M059J (cell line): ENCODE measurements at places on chromosomes 4 and X.

DNA sequence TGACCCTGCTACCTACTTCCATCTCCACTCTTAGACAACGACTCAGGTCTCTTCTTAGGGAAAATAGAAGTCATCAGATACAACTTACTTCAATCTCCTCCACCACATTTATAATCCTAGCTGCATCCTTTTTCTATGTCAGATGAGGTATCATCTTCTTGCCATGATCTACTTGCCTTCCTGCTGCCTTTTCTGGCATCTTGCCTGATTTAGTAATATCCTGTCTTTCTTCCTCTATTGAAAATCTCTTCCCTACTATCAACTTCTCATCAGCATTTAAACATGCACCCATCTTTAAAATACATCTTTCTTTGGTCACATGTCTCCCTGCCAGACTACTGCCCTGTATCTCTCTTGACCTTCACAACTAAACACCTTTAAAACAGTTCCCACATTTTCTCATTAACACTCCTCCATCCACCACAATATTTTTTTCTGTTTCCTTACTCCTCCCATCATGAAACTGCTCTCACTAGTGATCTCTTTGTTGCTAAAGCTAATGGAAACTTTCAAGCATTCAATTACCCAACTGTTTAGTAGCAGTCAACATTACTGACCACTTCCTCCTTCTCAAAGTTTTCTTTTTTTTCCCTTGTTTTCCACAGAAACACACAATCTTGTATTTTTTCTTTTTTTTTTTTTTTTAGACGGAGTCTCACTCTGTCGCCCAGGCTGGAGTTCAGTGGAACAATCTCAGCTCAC, 100.8 kb upstream of the CXorf66 start:
- no peak for DNase-seq

GRCh38 chrX:47214435-47215077, 3.9 kb upstream of the CDK16 start:
- no peak for DNase-seq

- DNase-seq: no peak
Observed at GRCh38 chr4:19993242-19993641, 258.5 kb upstream of the SLIT2 start.

DNA sequence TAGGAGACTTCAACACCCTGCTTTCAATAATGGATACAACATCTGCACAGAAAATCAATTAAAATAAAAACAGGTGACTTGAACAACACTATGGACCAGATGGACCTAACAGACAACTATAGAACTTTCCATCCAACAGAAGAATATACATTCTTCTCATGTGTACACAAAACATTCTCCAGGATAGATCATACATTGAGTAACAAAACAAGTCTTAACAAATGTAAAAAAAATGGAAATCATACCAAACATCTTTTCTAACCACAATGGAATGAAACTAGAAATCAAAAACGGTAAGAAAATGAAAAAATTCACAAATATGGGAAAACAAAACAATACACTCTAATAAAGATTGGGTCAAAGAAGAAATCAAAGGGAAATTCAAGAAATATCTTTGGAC, 24.7 kb downstream of the CYP2U1 start:
- DNase-seq: no peak

- no peak for DNase-seq
Observed at GRCh38 chr4:5894266-5894665, 1.4 kb upstream of the CRMP1 start.

DNA sequence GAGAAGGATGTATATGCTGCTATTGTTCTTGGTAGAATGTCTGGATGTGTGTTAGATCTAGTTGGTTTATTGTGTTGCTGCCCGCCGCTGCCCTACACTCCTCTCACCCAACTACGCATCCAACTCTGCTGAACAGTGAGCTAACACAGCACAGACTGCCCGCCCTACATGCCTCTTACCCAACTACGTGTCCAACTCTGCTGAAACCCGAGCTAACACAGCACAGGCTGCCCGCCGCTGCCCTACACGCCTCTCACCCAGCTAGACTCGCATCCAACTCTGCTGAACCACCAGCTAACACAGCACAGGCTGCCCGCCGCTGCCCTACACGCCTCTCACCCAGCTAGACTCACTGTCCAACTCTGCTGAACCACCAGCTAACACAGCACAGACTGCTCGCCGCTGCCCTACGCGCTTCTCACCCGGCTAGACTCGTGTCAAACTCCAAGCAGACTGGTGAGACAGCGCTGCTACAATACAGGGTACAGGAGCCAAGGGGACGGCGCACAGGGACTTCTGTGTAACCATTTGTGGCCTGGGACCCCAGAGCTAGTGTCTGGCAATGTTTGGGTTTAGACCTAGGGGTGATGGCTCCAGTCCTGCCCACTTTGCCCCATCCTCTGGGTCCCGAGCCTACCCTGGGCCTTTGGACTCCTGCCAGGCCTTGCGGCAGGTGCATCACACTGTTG, 11.6 kb upstream of the CTBP1 start:
- no peak for DNase-seq

GRCh38 chr4:143586080-143586479, 72.6 kb downstream of the SMARCA5 start:
- peak; percentile 24 for DNase-seq

DNA sequence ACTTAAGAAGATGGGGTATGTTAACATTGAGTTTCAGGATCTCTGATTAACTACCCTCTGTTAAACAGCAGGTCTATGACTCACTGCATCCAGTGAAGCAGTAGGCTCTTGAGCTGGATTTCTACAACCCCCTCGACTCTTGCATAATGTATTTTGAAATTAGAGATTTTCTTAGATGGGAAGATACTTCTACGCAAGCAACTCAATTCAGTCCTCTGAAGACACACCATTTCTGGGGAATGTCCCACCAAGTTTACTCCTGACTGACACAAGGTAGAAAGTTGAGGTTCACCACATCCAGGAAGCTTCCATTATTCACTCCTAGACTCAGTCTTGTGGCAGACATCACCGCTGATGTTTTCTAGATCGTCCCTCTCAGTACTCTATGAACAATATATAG, 12.9 kb downstream of the PALLD start:
- peak; percentile 46 for DNase-seq
